G401 (cell line): ENCODE measurements at places on chromosomes 3 and 15.
A peak's percentile ranks its signal among the peaks of the same experiment; 100 is the strongest.

DNA sequence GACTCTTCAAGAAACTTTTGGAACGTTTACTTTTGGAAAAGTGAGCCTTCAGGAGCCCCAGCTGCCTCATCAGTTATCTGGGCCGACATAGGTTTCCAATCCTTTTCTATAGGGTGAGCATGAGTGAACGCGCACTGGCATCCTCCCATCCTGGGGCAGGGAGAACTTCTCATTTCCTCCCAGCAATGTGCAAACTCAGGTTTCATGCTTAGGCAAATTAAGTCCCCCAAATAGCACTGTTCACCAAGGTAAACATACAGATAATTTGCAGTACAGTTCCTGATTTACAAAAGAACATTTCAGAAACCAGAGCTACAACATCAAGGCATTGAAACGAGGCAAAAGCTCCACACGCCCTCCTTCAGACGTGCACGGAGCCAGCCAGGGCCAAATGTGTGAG lies 333.5 kb upstream of the NR2E3 start:
- no peak for DNase-seq

GRCh38 chr3:9225268-9225667 lies 24.2 kb downstream of the SRGAP3 start:
- DNase-seq, result no peak

DNA sequence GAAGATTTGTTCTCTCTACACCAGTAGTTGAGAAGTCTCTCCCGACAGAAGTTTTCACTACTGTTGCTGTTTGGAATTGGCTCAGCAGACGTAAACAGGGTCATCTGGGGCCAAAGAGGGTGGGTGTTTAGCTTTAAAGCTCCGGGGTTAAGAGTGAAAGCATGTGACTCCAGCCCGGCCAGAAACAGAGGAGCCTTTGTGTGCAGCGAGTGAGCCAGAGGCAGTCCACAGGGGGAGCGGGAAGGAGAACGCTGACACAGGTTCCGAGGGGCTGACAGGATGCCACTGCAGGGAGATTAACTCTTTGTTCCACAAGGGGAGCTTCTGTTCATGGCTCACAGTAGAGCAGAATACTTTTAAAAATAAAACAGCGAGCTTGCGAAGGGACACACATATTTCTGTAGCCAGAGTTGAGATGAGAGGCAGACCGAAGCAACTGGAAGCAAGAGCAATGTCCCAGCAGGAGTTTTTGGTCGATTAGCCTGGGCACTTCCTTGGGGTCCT lies 26.9 kb downstream of the BMF start:
- DNase-seq, result peak; percentile 43

- no peak for DNase-seq
Observed at GRCh38 chr3:169953462-169954141, 13.0 kb upstream of the SEC62 start.

DNA sequence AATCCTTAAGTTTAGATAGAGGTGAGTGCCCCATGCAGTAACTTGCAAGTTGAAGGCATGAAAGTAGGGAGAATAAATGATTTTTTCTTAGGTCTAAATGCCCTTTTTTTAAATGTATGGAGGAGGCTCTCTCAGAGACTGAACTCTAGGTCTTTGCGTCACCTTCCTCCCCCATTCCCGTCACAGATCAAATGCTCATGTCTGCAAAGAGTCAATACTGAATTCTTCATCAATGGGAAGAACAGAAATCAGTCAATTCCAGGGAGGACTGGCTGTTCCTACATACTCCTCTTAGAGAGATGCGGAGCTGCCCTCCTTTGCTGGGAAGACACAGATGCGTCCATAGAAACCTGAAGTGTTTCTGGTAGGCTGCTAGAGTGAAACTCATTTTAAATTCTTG lies 98.2 kb downstream of the ARPP21 start:
- DNase-seq, result no peak

DNA sequence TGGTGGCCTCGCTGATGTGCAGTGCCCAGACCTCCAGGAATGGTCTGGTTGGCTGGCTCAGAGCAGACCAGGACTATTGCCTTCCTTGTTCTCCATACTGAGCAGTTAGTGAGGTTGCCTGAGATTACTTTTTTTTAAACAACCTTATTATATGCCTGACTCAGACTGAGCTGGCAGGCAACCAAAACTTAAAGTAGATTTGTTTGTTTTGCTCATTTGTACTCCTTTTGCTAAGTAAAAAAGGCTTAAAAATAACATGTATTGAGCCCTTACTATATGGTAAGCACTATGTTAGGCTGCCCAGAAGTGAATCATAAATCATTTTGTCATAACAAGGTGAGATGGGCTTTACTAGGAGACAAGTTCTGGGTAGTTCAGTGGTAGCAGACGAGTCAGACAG lies 92.4 kb downstream of the GHSR start:
- DNase-seq, result no peak

- DNase-seq, result no peak
Observed at GRCh38 chr3:72150634-72151412, 365.9 kb upstream of the PROK2 start.

GRCh38 chr3:121645054-121645453 lies 15.6 kb downstream of the HCLS1 start:
- no peak for DNase-seq

- DNase-seq, result no peak
Observed at GRCh38 chr3:180296971-180297370, 260.2 kb upstream of the PEX5L start.

DNA sequence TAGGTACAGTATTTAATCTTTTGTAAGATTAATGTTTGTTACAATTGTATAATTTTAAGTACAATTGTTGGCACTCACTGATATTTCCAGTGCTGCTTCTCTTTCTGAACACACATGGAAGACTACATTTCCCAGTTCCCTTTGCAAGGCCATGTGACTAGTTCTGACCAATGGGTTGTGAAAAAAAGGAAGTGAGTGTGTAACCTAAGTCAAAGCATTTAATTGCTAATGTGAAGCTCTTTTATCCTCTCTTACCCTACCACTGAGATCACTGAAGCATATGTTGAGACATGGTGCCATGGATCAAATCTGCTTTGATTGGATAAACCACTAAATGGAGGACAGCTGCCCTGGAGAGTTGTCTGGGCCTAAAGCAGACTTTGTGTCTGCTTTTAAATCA lies 83.9 kb upstream of the PLXND1 start:
- peak; percentile 90 for DNase-seq

DNA sequence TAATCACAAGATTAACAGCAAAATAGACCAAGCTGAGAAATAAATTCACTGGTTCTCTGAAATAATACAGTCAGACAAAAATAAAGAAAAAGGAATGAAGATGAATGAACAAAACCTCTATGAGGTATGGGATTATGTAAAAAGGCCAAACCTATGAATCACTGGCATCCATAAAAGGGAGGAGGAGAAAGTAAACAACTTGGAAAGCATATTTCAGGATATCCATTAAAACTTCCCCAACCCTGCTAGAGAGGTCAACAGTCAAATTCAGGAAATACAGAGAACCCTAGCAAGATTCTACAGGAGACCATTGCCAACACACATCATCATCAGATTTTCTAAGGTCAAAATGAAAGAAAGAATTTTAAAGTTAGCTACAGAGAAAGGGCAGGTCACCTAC lies 649.7 kb upstream of the CBLB start:
- DNase-seq, result no peak

- DNase-seq, result no peak
Observed at GRCh38 chr3:189557824-189558223, 73.4 kb upstream of the TP63 start.

DNA sequence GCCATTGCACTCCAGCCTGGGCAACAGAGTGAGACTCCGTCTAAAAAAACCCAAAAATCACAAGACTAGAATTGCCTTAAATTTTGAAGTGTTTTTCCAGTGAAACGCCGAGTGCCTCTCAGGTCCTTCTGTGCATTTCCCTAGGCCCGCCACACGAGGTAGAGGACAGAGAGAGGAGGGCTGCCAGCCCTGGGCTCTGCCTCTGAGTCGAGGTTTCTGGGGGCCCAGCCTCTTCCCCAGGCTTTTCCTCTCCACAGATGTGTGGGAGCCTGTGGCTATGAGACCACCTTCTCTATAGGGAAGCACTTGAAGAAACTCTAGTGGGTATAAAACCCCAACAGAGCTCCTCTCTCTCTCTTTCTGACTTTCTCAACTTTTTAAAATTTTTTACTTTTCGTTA lies 10.9 kb upstream of the EHD4 start:
- DNase-seq, result no peak

DNA sequence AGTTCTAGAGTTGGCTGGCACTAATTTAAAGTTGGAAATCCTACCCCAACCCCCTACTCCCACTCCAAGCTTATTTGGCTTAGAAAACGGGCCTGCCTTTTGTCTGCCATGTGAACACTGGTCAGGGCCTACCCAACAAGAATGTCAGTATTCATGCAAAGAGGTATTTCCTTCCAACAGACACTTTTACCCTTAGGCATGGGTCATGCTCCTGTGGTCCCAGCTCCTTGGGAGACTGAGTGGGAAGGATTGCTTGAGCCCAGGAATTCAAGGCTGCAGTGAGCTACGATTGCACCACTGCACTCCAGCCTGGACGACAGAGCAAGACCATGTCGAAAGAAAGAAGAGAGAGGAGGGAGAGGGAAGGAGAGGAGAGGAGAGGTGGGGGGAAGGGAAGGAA lies 137.5 kb upstream of the LRTM1 start:
- DNase-seq, result no peak

DNA sequence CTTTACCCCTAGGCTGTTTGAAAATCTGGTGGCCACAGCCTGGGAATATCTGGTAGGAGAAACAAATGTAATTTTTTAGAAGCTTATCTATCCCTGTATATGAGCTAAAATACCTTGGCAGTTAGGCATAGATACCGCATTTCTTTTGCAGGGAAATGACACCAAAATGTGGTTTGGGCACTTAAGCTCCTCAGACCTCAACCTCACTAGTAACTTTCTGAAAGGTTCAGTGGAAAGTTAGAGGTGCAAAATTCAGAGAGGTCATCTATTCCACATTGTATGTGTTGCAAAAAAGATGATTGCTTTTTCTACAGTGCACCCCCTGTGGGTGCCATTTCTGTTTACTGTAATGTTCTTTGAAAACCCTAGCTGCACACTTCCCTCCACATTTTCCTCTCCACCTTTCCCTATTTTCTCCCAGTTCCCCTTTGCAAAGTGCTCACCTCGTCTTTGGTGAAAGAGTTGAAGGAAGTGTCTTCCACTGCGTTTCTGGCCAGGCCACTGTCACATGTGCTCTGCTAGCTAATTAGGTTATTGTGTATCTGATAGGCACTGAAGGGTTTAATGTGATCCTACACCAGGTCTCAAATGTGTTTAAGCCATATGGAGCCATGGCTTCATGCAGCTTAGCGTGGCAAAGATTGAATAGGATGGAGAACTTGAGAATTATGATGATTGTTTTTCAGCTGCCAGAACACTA lies 1.3 kb downstream of the SACM1L start:
- peak; percentile 8 for DNase-seq

DNA sequence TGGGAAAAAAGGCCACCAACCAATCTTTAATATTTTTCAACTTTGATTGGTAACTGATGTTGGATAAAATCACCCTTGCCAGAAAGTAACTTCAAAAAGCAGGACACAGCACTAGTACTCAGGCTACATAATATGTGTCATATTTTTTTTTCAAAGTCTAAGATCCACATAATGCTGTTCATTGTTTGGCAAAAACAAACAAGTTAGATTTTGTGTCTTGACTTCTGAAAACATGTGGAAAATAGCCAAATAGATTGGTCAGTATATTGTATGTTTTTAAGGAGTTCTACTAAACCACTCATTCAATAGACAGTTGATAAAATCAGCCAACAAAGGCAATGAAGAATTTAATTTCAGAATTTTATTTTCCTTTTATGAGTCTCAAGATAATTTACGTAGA lies 111.7 kb upstream of the CCDC54 start:
- no peak for DNase-seq

- no peak for DNase-seq
Observed at GRCh38 chr15:89926158-89926557, 13.4 kb upstream of the ARPIN start.

DNA sequence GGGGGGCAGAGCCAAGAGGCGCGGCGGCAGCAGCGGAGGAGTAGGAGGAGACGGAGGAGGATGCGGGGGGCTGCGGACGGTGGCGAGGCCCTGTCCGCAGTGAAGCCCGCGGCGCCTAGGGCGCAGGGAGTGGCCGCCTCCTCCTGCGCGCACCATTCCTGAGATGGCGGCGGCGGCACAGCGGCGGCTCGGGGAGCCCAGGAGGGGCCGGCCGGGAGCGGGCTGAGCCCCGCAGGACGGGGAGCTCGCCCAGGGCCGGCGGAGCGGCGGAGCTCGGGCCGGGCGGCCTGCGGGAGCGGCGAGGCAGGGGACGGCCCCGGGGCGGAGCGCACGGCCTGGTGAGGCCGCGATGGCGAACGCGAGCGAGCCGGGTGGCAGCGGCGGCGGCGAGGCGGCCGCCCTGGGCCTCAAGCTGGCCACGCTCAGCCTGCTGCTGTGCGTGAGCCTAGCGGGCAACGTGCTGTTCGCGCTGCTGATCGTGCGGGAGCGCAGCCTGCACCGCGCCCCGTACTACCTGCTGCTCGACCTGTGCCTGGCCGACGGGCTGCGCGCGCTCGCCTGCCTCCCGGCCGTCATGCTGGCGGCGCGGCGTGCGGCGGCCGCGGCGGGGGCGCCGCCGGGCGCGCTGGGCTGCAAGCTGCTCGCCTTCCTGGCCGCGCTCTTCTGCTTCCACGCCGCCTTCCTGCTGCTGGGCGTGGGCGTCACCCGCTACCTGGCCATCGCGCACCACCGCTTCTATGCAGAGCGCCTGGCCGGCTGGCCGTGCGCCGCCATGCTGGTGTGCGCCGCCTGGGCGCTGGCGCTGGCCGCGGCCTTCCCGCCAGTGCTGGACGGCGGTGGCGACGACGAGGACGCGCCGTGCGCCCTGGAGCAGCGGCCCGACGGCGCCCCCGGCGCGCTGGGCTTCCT lies at the start of gene GPR27:
Gene GPR27, plus strand, starts transcription at position 155 of the 909 bp plus-strand sequence. Its CDS starts 195 bp downstream, at position 350.
- DNase-seq, result peak; percentile 36

DNA sequence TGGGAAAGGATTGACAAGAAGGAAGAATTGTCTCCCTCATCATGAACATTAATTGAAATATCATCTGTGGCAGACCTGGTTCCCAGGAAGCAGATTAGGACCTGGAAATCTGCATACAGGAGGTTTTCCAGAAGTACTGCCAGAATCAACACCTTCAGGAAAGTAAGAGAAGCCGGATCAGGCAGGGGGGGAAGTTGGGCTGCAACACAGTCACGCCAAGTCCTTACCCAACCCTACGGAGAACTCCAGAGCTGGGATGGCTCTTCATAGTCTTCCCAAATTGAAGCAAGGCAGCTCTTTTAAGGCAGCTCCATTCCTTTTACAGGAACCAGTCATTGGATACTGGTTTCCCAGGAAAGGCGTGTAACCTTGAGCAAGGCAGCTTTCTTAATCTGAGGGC lies 35.2 kb upstream of the BFSP2 start:
- no peak for DNase-seq

DNA sequence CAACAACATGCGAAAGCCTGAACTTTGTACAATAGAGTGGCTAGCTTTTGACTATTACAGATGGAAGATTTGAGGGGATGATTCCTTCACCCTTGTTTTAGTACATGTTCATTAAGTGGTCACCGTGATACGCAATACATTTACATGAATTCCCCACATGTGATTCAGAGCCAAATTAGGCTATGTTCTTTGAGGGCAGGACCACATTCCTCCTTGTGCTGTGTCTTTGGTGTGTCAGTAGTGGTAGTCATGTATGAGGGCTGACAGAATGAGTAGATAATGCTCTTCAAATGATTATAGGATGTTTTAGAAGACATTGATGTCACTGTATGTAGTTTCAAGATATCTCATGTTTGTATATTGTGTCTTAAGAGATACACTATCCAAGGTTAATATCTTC lies 12.1 kb downstream of the PTPRG start:
- DNase-seq, result no peak
